Tongue (tissue), 3 donors: ENCODE measurements at places on chromosomes 7 and 10. TPM values are rescaled to one million over a fixed set of nuclear protein-coding genes. Genes with fewer than 3 reads are reported as not detected.
A peak's percentile ranks its signal among the peaks of the same experiment; 100 is the strongest.

Gene FMC1
- 18.3 TPM for total RNA-seq

Gene MRPS24
- 47.5 TPM for total RNA-seq

Gene ZNF12
- 34.1 TPM for total RNA-seq

Gene CXCL12
- 121 TPM for total RNA-seq

Gene AQP1
- 107 TPM for total RNA-seq

Gene CCDC3
- total RNA-seq, result 15.0 TPM

- no peak for DNase-seq
These were observed 87.1 kb downstream of the KAT6B start for GRCh38 chr10:74913377-74913979.

DNA sequence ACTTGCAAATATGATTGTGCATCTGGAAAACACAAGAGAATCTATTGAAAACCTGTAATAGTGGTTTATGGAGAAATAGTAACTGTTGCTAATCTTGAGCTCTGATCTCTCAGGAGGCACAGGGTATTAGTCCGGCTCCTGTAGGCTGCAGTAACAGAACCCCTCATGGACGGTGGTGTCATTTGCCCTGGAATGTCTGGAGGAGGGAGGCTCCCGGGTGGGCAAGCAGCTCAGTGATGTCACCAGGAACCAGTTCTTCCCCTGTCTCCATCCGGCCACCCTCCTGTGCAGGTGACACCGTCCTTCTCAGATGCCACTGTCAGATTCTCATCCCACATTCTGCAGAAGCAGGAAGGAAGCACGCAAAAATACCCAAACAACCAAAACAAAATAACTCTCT, 29.3 kb downstream of the INPP5A start:
- no peak for DNase-seq

- no peak for DNase-seq
These were observed 170.7 kb downstream of the HERPUD2 start for GRCh38 chr7:35524112-35524804.

- peak; percentile 27 for DNase-seq
These were observed 105.0 kb downstream of the TES start for GRCh38 chr7:116315293-116315692.

DNA sequence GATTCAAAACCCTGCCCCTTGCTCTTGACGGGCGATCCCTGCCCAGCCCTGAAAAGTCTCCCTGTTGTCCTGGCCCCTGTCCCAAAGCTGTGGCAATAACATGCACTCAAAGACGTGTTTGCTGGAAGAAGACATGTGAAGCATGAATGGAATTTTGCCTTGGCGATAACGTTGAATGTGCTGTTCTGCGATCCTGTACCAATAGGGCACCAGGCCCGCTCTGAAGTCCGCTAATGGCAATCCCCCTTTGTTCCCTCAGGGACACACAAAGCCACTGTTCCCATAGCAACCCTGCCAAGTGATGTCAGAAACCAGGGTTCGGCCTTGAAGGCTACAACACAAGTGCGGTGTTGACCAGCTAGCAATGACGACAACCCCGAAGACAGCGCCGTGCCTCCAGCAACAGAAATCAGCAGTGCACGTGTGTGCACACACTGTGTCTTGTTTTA, 284.6 kb downstream of the KLF6 start:
- peak; percentile 84 for DNase-seq

- DNase-seq, result no peak
These were observed 515.8 kb downstream of the KCNMA1 start for GRCh38 chr10:77121829-77122228.

DNA sequence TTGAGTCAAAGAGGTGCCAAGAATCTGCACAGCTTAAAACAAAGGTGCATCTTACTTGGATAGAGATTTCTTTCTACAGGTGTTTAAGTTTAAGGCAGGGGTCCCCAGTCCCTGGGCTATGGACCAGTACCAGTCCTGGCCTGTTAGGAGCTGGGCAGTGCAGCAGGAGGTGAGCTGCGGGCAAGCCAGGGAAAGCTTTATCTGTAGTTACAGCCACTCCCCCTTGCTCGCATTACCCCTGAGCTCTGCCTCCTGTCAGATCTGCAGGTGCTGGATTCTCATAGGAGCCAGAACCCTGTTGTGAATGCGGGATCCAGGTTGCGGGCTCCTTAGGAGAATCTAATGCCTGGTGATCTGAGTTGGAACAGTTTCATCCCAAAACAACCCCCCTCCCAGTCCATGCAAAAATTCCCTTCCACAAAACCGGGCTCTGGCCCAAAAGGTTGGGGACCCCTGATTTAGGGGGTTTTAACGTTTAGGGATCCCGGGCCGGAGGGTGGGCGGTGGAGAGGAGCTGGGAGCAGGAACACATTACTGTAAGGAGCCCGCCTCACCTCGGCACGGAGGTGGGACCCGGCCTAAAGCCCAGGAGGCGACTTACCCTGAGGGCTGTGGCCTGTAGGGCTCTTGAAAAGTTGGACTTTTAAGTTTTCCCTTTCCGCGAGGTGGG, 60.2 kb downstream of the ZNF467 start:
- DNase-seq, result no peak

GRCh38 chr10:97003151-97003803, 171.2 kb downstream of the LCOR start:
- DNase-seq, result no peak

GRCh38 chr7:110105840-110106239, 985.1 kb upstream of the LRRN3 start:
- no peak for DNase-seq

DNA sequence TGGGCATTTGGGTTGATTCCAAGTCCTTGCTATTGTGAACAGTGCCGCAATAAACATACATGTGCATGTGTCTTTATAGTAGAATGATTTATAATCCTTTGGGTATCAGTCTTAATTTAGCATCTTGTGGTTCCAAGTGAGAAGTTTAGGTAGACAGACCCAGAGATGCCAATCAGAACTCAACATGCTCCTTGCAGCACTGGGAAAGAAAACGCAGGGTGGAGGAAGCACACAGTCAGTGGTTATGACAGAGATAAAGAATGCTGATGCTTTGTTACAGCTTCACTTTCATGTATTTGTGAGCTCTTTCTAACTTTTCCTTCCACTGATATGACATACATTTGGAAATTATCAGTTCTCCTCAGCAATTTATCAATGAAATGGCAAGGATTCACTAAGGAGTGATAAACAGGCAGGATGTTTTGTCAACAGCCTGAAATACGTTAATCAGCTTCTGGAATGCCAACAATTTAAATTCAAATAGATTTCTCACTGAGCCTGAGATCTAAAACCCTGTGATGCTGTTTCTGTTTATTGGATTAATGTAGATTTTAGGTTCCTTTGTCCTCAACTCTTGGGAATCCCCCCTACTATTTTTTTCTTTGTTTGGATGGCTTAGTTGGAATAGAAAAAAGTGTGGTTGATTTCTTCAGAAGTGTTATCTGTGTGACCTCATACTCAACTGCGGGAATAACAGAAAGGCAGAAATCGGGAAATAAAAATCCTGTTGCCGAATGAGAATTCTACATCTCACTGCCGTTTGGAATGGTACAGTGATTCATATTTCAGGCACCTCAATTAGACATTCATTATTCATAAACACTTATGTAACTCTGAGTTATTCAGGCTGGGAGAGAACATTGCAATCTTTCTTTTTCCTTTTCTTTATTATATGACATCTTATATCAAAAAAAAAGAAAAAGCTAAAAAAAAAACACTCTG, 675.0 kb downstream of the CNTNAP2 start:
- no peak for DNase-seq

- peak; percentile 18 for DNase-seq
These were observed 2.7 kb downstream of the MAFK start for GRCh38 chr7:1533255-1533546.

- peak; percentile 97 for DNase-seq
These were observed 39.8 kb downstream of the SPOCK2 start for GRCh38 chr10:72048450-72049124.
